Activated naive CD8-positive, alpha-beta T cell treated with anti-CD3 and anti-CD28 coated beads, Interleukin-2, amount 50 U/mL, for 16 hours (primary cell): ENCODE measurements at places on chromosomes 7 and 10.
A peak's percentile ranks its signal among the peaks of the same experiment; 100 is the strongest.

- DNase-seq, result no peak
These were observed 373.5 kb upstream of the BMPER start for GRCh38 chr7:33531888-33532287.

GRCh38 chr7:69395061-69395714 lies 203.1 kb upstream of the AUTS2 start:
- DNase-seq, result no peak

- DNase-seq, result no peak
These were observed 8.6 kb upstream of the MNX1 start for GRCh38 chr7:157018997-157019608.

DNA sequence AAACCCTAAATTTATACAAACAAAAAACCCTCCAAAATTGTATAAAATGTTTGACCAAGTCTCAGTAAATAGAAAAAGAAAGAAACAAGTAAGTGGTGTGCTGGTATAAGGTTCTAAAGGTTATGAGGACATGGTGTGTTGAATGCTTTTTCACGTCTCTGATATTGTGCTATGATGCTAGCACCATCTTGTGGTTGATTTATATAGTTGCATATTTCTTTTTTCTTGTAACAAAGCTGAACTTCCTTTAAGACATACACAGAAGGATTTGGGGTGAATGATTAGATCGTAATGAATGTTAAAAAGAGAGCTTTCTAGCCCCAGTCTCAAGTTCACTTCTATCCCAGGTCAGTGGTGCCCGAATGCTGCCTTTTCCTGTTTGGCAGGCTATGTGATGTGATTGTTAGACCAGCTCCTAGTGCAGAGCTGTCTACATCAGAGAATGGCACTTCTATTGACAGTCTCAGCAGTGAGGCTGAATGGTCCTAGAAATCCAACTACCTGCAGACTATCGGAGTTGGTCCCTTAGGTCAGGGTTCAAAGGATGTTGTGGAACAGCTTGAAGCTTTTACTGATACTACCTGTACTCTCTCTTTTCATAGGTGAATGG lies 25.0 kb downstream of the VTI1A start:
- no peak for DNase-seq

- DNase-seq, result no peak
These were observed 462.8 kb downstream of the GALNT17 start for GRCh38 chr7:71594736-71595135.

DNA sequence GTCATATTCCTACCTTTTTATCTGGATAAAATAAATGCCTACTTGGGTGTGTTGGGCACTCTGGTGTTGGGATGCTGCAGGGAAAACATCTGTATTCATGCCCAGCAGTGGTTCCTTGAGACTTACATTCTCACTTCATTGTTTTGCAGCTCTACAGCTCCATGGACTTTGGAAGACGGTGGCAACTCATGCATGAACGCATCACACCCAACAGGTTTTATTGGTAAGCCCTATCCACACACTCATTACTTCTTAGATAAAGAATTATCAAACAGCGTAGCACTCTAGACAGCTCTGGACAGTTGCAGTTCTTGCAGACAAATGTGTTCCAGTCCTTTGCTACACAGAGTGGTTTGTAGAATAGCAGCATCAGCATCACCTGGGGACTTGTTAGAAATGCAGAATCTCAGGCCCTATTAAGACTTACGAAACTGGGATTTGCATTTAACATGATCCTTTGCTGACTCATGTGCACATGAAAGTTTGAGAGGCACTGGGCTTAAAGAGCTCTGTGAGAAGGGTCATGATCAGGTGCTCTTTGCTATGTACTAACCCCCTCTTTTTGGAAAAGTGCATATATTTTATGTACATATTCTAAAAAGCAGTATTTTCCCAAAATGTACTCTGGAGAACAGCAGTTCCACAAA lies 401.9 kb downstream of the SORCS3 start:
- no peak for DNase-seq

- DNase-seq, result no peak
These were observed 25.4 kb upstream of the CALU start for GRCh38 chr7:128713794-128714193.

DNA sequence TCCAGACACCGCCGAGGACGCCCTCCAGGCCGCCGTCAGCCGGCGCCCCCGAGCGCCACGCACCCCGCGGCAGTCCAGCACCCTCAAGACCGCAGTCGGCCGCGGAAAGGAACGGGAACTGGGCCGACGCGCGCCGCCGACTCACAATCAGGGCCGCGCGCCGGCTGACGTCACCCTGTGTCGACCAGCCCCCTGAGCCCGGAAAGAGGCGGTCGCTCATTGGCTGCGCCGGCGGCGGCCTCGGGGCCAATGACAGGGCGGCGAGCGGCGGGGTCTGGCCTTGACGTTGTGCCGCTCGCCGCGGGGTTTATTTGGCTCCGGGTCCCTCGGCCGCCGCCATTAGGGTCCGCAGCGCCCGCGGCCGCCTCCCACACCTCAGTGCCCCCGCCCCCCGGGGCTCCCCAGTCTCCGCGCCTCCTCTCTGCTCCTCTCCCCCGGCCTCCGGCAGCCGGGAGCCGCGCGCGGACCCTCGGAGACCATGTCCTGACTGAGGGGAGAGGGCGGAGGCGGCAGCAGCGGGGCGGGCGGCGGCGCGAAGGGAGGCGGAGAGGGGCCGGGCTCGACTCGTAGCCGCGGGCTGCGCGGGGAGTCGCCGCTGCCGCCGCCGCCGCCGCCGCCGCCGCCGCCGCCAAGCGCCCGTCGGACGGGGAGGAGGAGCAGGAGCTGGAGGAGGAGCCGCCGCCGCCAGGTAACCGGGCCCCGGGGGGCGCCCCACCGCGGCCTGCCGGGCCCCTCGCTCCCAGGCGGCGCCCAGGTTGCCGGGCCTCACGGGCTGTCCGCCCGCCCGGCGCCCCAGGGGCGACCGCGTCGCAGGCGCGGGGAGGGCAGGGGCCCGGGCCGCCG lies 25.1 kb upstream of the ZRANB1 start:
- DNase-seq, result peak; percentile 95

GRCh38 chr7:143385891-143386781 lies 5.0 kb downstream of the ZYX start:
- no peak for DNase-seq

DNA sequence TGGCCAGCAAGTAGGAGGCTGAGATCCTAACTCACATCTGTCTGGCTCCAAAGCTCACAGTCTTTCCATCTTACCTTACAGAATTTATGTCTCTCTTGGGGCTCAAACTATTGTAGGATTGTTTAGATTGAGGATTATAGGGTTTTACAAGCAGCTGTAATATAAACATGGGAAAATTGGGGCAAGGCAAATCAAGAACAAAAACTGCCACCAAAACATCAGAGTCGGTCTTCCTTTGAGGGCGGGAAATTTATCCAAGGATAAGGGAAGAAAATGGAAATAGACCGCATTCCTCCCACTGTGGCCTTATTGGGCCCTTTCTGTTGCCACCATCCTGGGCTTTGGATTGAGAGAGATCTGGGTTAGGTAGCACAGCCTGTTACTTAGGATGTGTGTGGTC lies 22.5 kb downstream of the RBM20 start:
- DNase-seq, result no peak

GRCh38 chr7:132255115-132255797 lies 321.0 kb downstream of the PLXNA4 start:
- no peak for DNase-seq

DNA sequence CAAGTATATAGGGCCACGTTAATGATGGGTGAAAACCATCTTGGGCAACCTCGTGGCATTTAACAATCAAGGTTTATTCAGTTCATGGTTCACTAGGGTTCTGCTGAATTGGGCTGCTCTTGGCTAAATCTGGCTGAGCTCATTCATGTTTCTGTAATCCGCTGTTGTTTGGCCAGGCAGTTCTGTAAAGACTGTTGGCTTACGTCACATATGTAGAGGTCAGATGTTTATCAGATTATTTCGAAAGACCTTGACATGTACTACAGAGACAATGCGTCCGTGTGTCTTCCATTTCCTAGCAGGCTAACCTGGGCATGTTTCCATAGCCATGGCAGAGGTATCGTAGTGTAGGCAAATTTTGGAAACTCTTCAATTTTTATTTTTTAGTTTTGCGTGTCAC lies 190.0 kb upstream of the ZWINT start:
- no peak for DNase-seq

DNA sequence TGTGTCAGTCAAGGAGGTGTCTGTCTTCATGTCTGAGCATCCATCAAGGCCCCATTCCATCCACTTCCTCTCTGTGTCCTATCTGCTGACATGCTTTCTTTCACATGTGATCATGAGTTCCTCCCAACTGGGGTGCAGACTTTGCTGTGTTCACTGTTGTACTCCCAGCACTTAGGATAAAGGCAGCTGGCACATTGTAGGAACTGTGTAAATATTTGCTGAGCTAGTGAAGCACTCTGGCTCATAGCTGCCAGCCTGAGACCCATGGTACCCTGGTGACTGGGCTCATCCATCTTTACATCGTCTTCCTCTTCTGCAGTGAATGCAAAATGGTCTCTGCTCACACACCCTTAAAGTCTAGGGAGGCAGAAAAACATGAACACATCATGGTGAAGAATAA lies 242.2 kb upstream of the IGFBP3 start:
- no peak for DNase-seq

- no peak for DNase-seq
These were observed 56.3 kb upstream of the RAPGEF5 start for GRCh38 chr7:22413211-22413610.

GRCh38 chr7:27184337-27185012 lies 557 bp downstream of the HOXA11 start:
- DNase-seq, result no peak

DNA sequence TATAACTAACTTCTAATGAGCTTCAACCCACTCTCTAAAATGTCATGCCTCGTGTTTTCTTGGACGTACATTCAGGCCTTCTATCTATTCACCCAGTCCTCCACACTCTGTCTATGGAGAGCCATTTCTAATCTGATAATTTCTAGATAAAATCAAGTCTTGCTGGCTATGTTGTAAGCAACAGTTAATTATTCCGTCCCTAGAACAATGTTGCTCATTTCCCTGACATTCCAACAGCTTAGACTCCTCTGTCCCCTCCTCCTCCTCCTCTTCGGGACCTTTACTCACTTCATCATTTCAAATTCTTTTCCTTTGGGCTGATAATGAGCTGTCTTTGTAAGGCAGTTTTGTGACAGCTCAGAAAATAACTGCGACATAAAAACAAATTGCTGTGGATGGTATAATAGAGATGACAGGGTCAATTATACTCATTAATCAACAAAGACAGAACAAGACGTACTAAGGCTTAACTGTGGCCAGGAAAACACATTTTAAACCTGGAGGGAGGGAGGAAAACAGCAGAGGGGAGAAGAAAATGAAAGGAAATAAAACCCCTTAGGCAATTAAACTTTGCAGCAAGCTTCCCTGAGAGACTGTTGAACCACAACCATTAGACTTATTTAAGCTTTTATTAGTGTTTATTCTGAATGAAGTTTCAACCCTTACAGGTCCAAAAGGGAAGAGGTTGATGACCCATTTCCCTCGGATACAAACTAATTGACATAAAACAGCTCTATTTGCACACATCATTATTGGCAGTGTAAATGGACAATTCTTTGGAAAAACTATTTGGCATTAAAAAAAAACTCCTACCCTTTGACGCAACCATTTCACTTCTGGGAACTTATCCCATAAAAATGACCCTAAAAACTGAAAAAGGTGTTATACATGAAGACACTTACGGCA lies 179.1 kb downstream of the SFMBT2 start:
- DNase-seq, result no peak

- DNase-seq, result no peak
These were observed 352.2 kb downstream of the TFEC start for GRCh38 chr7:115678086-115678982.

- DNase-seq, result no peak
These were observed 161.2 kb downstream of the CAMK1D start for GRCh38 chr10:12510501-12510941.

- no peak for DNase-seq
These were observed 467.2 kb upstream of the NRP1 start for GRCh38 chr10:33801705-33802104.

GRCh38 chr7:134660961-134661376 lies 14.3 kb downstream of the BPGM start:
- no peak for DNase-seq

GRCh38 chr10:70939441-70940003 lies 51.2 kb upstream of the PCBD1 start:
- DNase-seq, result no peak

DNA sequence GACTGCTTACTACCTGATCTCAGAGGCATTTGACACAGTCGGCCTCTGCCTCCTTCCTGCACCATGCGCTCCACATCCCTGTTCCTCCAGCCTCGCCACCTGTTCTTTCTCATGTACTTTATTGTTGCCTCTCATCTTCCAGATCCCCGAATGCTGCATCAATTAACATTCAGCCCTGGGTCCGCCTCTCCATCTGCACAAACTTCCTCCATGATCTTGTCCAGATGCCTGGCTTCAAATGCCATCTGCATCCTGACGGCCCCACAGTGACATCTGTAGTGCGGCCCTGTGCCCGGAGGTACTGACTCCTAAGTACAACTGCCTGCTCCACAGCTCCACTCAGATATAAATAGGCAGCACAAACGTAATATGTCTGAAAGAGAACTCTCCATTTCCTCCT lies 51.2 kb upstream of the STK17A start:
- DNase-seq, result no peak

GRCh38 chr7:47379629-47380324 lies 202.1 kb downstream of the TNS3 start:
- no peak for DNase-seq

DNA sequence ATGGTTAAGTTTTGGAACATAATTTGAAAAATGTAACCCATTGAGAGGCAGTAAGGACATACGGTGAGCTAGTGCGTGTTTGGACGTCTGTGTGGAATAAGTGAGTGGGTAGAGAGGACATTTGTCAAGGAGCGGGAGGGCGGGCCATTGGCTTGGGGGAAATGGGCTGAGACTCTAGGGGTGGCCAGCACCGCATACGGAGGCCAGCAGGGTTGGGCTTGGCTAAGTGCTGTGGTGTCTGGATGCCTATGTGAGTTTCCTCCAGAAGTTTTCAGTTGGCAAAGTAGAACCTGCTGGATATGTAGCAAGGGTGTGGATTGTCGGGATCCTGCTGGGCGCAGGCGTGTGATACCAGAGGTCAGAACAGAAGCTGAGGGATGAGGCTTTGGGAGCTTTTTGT lies 103.0 kb downstream of the TCF7L2 start:
- DNase-seq, result no peak

GRCh38 chr10:133326745-133327650 lies 9.7 kb downstream of the CALY start:
- DNase-seq, result no peak

DNA sequence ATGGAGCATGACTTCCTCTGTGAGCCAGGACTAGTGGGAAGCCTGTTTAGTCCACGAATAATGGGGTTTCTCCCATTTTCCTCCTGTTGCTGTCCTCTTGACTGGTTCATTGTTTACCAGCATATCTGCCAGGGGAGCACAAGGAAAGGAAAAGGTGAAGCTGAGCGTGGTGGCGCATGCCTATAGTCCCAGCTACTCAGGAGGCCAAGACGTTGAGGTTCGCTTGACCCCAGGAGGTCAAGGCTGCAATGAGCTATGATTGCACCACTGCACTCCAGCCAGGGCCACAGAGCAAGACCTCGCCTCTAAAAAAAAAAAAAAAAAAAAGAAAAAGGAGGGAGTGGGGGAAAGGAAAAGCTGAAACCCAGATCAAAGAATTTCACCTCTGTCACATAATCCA lies 5.8 kb upstream of the IL2RA start:
- no peak for DNase-seq

GRCh38 chr10:28127881-28128280 lies 129.0 kb upstream of the ODAD2 start:
- no peak for DNase-seq
